Stimulated activated CD4-positive, alpha-beta T cell treated with anti-CD3 and anti-CD28 coated beads, TNF-alpha, amount 100 ng/mL, for 1 hour (primary cell): ENCODE measurements at places on chromosomes 13 and 19.

- no peak for DNase-seq
These were observed 876.5 kb downstream of the PCDH9 start for GRCh38 chr13:66353664-66354063.

DNA sequence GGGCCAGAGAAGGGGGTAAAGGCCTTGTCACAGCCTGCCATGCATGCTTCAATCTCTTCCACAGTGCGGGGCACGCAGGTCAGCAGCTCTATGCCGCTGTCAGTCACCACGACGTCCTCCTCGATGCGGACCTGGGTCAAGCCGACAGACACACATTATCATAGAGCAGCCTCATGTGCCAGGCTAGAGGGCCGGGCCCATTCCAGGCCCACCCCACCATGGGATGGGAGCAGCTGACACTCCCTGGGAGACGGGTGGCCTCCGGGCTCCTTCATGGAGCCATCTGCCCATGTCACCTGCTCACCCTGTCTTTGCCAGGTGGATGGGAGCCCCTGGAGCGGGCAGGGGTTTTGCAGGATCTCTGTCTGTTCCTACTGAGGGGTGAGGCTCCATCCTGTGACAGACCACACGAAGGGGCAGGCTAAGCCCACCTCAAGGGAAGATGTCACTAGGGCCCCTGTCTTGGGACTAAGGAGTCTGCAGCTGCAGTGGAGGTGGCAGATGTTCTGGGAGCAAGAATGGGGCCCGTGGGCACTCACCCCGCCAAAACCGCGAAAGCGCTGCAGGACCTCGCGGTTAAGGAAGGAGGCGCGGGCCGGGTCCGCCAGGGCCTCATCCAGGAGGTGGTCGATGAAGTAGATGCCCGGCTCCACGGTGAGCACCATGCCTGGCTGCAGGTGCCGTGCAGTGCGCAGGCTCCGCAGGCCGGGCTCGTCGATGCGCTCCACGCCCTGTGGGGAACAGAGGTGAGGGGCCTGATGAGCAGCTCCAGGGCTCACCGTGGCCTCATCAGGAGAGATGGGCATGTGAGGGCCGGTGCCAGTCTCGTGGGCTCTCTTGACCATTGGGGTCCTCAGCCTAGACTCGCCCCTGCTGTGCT, 14.1 kb downstream of the CEBPG start:
- DNase-seq, result no peak

- peak; percentile 58 for DNase-seq
These were observed 2.2 kb upstream of the PLEKHG2 start for GRCh38 chr19:39410017-39410830.

- DNase-seq, result no peak
These were observed 1343.9 kb upstream of the MIR17HG start for GRCh38 chr13:90003566-90003965.

DNA sequence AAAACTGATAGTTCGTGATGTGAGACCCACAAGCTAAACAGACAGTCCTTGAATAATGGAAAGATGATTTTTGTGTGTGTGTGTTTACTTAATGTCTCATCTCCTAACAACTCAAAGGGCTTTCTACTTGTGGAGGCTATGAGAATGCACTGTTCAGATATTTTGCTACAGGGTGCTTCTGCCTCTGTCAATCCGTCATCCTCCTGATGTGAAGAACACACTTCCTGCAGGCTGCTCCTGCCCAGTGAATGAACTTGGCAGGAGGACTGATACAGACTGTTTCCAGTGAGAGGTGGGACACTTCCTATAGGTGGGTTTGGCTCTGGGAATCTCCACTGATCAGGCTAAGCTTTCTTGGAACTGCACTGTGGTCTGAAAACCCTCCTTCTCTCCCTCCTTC, 168.4 kb upstream of the STARD13 start:
- DNase-seq, result no peak

DNA sequence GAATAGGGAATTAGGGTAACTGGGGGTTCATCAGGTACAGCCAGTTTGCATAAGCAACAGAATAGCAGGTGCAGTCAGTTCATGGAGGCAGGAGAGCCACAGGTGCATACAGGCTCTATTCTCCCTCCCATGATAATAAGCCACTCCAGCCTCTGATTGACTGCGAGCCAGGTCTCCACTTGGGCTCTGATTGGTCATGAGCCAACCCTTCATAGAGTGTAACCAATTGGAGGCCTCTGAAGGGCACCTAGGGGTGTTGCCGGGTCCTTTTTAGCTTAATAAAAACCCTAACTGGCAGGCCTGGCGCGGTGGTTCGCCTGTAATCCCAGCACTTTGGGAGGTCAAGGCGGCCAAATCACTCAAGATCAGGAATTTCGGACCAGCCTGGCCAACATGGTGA, 8.7 kb upstream of the CKM start:
- DNase-seq, result no peak

DNA sequence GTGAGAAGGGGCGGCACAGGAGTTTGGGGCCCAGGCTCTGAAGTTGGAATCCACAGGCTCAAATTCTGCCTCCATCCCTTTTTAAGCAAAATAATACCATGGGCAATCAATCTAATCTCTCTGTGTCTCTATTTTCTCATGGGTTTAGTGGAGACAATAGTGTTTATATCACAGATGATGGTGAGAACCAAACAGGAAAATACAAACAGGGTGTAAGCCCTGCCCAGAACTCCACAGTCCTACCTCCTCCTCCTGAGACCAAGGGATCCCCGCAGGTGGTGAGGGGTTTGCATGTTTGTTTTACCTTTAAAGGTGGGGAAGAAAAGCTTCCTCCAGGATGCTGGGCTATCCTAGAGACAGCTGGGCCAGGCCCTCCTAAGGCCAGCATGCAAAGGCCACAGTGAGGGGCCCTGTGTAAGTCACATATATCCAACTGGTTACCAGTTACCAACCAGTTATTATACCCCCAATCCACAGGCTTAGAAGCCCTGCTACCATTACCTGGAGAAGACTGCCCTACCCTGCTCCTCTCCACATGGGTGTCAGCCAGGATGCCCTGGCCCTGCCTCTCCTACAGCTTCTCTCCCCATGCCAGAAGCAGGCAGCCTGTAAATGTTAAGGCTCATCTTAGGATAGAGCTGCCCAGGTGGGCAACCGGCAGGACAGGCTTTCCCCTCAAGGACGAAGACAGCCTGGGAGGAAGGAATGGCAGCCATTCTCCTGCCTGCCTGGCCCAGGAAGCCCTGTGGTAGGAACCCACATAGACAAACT, 658.4 kb downstream of the UQCRFS1 start:
- no peak for DNase-seq

- DNase-seq, result no peak
These were observed 119.5 kb downstream of the FLT1 start for GRCh38 chr13:28375250-28375930.

GRCh38 chr19:16088351-16089009, 12.2 kb downstream of the TPM4 start:
- no peak for DNase-seq

DNA sequence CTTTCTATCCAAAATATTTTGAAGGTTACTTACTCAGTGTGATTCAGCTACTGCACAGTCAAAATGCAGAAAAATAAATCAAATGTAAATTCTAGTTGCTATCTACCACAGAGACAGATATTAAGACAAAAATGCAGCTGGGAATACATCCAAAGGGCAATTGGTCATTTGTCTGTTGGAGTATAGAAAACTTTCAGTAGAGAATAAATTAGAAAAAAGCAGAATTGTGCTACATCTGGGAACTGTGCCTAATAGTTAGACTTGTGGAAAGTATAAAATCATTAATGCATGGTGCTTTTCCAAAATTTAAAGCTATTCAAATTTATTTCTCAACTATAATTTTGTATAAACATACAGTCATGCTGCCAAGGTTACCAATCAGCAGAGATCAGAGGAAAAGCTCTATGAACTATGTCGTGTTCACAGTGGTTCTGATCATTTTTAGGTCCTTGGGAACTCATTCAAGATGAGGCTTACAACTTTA, 1635.8 kb downstream of the PCDH9 start:
- no peak for DNase-seq

DNA sequence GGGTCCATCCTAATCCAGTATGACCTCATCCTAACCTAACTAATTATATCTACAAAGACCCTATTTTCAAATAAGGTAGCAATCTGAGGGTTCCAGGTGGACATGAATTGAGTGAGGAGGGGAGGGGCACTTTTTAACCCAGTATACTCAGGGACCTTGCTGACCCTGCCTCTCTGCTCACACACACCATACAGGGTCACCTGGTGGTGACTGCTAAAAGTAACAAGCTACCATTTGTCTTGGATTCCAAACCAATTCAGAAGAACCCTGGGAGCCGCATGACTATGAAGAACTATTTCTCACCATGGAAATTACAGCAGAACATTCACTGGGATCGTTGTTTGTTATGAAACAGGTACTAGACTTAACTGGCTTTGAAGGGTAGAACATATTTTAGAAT, 151.9 kb downstream of the LACC1 start:
- DNase-seq, result no peak

GRCh38 chr13:23855360-23855759, 33.8 kb downstream of the MIPEP start:
- no peak for DNase-seq

DNA sequence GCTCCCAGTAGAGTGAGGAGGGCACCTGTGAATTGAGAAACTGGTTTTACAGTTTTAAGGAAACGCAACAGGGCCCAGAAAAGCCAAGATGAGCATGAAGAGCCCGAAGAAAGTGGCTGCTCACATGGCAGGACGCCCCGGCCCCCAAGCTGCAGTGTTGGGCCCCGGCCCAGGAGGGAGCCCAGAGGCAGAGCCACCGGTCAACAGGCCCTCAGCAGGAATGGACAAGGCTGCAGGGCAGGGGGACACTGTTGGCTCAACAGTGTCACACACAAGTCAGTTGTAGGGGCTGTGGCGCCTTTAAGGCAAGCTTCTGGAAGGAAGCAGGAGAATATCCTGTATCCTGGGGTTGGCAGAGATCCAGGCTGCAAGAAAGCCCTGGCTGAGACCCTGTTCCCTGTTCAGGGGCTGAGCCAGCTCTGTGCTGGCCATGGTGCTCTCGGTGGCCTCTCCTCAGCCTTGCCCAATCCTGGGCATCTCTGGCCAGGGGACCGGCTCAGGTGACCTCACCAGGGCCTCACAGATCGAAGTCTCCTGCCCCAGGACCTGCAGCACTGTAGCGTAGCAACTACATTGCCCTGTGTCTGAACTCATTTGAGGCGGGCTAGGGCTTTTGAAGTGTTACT, 28.0 kb downstream of the UPF1 start:
- no peak for DNase-seq

- DNase-seq, result no peak
These were observed 134.4 kb downstream of the DNAJC15 start for GRCh38 chr13:43157796-43158195.

GRCh38 chr13:26722321-26722720, 38.3 kb downstream of the GPR12 start:
- DNase-seq, result no peak

DNA sequence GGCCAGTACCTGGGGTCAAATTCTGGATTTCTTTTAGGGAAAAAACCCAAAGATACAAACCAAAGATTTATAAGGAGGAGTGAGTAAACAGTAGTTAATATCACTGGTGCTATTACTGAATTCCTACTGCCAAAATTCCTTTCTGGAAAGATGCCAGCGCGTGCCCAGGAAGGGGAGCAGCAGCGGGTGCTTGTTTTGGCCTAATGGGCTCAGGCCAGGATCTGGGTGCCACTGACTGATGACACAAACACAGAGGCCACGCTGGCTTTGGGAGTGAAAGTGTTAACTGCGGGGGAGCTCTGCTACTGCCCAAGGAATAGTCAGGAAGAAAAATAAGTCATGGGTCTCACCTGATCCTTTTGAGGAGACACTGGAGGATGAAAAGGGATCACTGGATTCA, 61.2 kb downstream of the KLF2 start:
- no peak for DNase-seq

- DNase-seq, result no peak
These were observed 178.4 kb downstream of the FGF9 start for GRCh38 chr13:21849323-21849722.

DNA sequence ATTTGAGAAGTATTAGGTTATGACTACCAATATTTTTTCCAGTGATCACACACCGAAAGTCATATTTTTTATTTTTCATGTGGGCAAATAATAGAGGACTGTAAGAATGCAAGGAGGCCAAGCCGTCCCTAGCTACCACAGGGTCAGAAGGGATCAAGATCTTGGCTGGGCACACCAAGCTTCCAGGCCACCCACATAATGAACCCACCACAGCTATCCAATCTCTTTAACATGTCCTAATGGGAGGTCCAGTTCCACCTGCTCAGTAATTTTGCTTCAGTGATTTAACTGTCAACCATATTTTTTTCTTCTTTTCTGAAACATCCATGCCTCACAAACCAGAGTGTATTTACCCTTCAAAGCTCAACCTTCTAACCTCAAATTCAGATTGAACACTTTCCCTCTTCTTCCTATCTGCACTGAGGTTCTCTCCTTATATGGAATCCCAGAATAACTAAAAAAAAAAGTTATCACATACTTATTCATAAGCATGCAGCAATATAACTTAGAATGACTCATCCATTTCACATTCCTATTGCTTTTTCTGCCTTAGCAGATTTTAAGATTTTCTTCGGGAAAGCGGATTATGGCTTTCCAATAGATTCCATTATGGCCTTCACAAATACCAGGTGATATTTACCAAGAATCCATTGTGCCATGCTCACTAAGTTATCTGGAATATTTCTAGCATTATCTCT, 12.2 kb downstream of the ARGLU1 start:
- DNase-seq, result no peak
